ENCODE measurements at places on chromosomes 16 and 17.

DNA sequence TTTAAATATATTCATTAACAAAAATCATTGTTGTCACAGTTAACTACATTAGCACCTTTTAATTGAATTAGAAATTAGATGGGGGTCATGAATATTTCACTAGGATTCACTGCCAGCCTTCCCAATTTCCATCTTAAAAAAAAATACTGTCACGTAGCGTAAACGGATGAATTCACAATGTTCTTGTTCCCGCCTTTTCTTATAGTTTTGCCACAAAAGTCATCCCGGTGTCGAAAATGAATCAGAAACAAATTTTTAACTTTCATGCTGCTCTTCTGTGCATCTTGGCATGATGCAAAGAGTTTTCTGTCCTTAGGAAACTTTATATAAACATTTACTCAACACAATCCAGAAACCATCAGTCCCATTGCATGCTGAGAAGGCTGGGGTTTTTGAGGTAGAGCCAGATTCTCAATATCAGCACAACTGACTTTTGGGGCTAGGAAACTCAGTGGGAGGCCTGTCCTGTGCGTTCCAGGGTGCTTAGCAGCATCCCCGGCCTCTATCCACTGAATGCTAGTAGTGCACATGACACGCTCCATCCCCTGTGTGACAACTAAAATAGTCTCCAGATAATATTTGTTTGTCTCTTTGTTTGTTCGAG is 252.9 kb upstream of the XYLT1 start:
- no peak for DNase-seq

GRCh38 chr17:40615068-40615840 is 32.4 kb downstream of the SMARCE1 start:
- no peak for DNase-seq

DNA sequence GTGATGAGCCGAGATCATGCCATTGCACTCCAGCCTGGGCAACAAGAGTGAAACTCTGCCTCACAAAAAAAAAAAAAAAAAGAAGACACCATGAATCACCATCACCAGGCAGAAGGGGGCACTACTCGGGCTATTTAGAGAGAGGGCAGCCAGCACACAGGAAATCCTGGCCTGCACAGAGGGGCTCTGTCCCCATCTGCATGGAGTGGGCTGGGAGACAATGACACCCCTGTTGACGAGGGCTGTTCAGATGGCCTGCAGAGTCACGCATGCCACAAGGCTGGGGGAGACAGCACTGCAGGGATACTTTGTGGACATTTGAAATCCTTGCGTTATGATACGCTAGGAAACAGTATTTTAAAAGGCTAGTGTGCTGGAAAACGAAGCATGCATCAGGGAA is 48.3 kb downstream of the CUEDC1 start:
- no peak for DNase-seq

- DNase-seq, result no peak
Observed at GRCh38 chr17:19336938-19337711, 25.4 kb downstream of the B9D1 start.

- no peak for DNase-seq
Observed at GRCh38 chr17:18182110-18182977, 1.3 kb upstream of the ALKBH5 start.

- DNase-seq, result no peak
Observed at GRCh38 chr17:17665255-17665654, 16.0 kb upstream of the RAI1 start.

DNA sequence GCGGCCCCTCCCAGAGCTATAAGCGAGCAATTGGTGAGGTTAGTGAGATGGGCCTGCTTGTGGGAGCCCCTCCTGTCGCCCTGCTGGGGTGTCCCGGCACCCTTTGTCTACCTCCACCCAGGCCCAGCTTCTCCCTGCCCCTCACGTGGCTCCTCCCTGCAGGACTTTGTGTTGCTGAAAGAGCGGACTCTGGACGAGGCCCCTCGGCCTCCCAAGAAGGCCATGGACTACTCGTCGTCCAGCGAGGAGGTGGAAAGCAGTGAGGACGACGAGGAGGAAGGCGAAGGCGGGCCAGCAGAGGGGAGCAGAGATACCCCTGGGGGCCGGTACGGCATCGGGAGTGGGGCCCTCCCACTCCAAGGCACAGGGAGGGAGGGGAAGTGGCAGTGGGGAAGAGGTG is 6.1 kb upstream of the C17orf107 start:
- DNase-seq, result no peak

DNA sequence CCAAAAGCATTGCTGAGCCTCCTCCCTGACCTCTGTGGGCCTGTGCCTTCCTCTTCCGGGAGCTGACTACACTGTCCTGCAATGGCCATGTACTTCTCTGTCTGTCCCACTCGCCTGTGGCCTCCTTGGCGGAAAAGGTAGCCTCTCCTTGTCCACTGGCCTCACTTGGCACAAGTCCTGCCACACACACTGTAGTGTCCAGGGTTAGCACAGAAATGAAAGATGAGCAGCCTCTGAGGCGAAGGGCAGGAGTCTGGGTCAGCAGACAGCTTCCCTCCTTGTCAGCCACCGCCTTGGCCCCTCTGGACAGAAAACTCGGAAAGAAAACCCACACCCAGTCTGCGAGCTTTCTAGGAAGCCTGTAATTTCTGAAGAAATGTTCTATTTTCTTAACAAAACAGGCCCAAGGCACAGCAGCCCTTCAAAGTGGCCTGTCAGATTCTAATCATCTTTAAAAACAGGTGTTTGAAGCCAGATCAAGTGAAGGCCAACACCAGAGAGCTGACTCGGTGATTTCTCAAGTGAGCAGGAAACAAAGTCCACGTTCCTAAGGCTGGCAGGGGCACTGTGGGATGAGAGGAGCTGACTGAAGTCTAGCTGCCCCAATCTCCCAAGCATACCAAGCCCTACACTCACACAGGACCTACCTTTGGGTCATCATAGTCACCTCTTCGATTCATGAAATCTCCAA is 67.2 kb downstream of the GTF3C1 start:
- DNase-seq, result no peak

DNA sequence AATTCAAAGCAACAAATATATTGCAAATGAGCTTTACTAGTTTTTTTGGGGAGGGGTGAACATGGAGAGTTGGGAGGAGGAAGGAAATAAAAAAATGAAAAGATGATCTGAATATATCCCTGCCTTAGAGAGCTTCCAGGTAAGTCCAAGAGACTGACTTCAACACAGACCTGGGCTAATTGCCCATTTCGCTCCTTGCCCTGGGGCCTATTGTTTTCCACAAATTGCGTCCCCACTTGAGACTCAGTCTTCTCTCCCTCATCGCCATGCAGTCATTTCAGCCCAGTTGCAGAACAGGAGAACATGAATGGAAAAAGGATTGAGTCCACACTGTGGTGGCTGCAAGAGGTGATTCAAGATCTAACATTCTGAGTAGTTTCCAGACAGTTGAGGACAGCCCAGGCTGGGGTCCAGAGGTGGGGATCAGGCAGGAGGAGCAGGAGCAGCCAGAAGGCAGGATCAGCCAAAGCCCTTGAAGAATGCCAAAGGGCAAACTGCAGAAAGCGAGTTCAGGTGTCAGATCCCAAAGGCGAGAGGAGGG is 21.6 kb upstream of the TOB1 start:
- DNase-seq, result no peak

DNA sequence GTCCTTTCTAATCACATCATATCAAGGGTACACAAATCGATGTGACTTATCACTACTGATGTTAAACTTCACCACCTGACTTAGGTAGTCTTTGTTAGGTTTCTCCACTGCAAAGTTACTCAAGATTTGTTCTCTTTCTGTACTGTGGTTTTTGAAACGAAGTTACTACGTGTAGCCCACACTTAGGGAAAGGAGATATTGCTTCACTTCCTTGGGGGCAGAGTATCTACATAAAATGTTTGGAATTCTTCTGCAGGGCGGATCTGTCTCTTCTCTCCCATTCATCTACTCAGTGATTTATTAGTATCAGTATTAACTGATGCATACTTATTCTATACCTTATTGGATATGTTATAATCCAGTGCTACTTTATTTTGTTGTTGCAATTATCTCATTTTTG is 403.6 kb upstream of the MON1B start:
- DNase-seq, result no peak

DNA sequence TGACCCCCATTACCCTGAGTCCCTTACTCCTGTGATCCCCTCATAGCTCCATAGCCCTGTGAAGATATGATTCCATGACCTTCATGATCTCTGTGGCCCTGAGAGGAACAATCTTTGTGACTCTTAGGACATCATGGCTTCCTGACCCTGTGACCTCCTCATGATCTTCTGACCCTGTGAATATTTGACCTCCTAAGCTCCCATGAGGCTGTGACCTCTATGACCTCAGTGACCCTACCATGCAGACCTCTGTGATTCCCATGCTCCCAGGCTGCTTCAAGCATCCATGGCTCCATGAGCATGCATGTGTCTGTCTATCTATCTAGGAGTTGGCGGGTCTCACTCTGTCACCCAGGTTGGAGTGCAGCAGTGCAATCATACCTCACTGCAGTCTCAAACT is 12.1 kb downstream of the RIPOR1 start:
- DNase-seq, result no peak

DNA sequence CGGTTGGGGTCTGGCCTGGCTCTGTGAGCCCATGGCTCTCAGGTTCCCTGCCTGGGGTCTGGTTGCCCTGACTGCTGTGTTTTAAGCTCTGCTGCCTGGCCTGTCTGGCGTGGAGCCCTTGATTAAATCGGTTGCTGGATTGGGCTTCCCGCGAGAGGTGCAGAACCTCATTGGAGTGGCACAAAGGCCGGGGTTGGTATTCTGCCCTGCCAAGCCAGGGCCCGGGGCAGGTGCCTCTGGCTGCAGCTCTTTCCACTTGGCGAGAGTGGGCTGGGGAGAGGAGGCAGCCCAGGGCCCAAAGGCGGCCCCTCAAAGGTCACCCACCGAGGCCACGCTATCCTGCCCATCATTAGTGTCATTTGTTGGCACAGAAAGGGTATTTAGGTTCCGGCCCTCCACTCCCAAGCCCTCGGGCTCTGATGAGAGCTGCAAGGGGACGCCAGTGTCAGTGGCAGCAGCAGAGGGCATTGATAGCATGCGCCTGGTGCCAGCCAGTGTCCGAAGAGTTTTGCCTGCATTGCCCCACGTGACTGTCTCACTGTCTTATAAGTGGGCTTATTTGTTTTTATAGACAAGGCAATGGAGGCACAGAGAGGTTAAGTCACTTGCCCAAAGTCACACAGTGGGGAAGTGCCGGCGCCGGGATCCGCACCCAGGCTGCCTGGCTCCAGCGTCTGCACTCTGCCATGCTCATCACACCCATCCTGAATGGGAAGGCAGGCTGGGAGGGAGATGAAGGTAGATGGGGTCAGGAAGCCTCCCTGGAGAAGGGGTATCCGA is 68.0 kb upstream of the CIBAR2 start:
- DNase-seq, result no peak

DNA sequence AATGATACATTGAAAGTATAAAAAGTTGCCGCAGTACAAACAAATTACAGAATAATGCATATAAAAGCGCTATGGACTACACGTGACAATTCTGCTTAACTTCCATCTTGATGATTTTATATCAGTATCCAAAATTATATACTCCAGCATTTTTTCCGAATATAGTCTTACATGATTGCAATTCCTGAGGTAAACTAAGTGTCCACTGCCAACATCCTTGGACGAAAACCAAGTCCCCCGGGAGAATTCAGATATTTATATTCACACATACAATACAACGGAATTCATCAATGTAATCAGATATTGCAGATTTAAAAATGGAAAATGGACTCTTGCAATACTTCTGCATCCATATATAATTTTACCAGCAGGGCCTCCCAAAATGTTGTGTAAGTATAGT is 8.9 kb upstream of the MYH11 start:
- no peak for DNase-seq

DNA sequence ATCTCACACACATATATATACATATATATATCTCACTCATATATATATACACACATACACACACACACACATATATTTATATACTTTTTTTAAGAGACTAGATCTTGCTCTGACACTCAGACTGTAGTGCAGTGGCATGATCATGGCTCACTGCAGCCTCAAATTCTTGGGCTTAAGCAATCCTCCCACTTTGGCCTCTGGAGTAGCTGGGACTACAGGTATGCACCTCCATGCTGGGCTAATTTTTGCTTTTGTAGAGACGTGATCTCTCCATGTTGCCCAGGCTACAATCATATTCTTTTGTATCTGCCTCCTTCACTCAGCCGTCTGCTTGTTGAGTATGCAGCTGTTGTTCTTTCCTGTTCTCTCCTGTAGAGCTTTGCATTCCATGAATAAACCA is 60.6 kb downstream of the HS3ST3B1 start:
- no peak for DNase-seq

DNA sequence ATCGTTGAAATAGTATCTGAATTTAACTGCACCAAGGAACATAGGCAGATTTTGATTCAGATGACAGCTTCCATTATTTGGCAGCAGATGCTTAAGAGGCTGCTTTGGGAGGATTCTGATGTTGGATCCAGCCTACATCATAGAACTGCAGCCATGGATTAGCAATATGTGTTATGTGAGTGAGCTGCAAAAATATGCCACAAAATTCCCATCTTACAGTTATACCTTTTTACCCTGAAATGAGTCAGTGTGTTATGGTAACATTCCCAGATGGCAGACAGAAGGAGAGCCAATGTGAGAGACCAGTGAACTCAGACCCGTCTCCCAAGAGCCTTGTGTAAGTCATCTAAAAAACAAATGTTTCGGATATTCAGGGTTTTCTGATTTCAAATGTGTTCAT is 206.1 kb downstream of the CDH13 start:
- no peak for DNase-seq

- no peak for DNase-seq
Observed at GRCh38 chr17:49914096-49914490, 54.9 kb upstream of the DLX4 start.

DNA sequence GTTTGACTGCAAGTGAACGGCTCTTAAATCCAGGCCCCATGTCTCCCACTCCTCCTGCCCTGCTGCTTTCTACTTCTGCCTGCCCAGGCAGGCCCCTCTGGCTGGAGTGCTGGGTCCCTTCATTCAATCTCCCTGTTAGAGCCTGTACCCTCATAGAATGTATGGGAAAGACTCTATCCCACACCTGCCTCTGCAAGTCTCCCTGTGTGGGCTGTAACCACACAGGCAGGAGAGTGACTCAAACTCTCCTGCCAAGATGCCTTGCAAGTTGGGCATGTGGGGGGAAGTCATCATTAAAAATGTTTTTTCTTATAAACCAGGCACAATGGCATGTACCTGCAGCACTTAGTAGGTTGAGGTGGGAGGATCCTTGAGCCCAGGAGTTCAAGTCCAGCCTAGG is 77.5 kb downstream of the PLXDC1 start:
- no peak for DNase-seq

- DNase-seq, result no peak
Observed at GRCh38 chr17:67517325-67517724, 140.2 kb downstream of the PITPNC1 start.

DNA sequence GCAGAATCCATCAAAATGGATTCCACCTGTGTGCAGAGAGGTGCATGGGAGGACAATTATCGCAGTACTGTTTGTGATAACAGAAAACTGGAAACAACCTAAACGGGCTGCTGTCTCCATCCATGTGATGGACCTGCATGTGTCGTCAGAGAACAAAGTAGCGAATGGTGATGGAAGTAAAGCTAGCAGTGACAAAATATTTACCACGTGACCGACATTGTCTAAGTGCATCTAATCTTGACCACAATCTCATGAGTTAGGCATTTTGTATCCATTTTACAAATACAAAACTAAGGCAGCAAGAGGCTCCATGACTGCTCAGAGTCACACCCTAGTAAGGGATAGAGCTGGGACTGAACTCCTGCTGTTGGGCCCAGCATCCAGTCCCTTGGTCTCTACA is 187.3 kb downstream of the LGALS9B start:
- DNase-seq, result no peak

- DNase-seq, result no peak
Observed at GRCh38 chr17:36597226-36597625, 4.2 kb upstream of the MRM1 start.

- DNase-seq, result no peak
Observed at GRCh38 chr17:68324114-68324513, 32.8 kb downstream of the ARSG start.

Data from LoVo (cell line).